Right renal pelvis (tissue), 4 donors: ENCODE measurements at places on chromosomes 1 and 21.

GRCh38 chr21:32570456-32570855 is 14.9 kb downstream of the TCP10L start:
- DNase-seq: no peak

GRCh38 chr1:229066591-229066990 is 204.3 kb upstream of the RAB4A start:
- no peak for DNase-seq

DNA sequence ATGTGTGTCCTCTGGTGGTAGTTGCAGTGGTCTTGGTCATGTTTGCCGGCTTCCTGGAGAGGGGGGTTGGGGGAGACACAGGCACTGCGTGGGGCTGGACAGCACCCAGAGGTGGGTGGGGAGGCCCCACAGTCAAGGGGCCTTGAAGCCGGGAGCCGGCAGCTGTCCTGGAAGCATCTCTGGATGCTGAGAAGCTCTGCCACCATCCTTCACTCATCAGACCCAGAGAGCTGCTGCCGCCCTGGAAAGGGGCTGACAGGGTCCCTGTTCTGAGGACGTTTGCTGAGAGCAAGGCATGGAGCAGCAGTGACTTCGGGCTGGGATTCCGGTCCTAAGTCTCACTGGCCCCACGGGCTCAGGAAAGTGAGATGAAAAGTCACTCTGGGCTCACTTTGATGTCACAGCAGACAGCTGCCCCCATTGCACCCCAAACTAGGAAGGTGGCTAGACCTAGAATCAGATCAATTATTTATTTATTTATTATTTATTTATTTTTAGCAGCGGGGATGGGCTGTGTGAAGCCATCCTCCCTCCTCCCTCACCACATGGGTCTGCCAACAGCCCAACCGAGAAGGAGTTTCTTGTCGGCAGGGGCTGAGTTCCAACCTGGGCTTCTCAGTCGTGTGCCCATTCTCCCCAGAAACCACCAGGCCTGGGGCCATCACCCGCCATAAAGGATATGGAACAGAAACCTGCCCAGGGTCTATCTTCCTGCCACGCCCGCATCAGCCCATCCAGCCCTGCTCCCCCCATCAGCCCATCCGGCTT is 547.4 kb downstream of the PTPRU start:
- DNase-seq: no peak

DNA sequence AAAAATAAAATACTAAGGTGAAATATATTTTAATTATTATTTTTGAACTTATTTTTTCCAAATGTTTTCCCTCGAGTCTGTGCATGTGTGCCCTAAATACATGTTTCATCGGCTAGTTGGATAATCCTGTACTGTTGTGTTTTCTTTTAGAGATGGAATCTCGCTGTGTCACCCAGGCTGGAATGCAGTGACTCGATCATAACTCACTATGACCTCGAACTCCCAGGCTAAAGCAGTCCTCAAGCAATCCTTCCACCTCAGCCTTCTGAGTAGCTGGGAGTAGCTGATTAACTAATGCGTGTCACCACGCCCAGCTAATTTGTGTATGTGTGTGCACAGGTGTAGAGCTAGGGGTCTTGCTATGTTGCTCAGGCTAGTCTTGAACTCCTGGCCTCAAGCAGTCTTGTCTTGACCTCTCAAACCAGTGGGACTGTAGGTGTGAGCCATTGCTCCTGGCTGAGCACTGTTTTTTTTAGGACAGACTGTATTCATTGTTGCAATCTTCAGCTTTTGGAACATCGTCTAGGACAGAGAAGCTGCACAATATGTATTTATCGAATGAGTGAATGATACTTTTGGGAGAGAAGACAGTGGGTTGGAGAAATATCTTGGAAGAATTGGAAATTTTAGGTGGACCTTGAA is 4.8 kb upstream of the TMCO1 start:
- no peak for DNase-seq

GRCh38 chr1:63323865-63324778 is 1.8 kb downstream of the FOXD3 start:
- DNase-seq: no peak

DNA sequence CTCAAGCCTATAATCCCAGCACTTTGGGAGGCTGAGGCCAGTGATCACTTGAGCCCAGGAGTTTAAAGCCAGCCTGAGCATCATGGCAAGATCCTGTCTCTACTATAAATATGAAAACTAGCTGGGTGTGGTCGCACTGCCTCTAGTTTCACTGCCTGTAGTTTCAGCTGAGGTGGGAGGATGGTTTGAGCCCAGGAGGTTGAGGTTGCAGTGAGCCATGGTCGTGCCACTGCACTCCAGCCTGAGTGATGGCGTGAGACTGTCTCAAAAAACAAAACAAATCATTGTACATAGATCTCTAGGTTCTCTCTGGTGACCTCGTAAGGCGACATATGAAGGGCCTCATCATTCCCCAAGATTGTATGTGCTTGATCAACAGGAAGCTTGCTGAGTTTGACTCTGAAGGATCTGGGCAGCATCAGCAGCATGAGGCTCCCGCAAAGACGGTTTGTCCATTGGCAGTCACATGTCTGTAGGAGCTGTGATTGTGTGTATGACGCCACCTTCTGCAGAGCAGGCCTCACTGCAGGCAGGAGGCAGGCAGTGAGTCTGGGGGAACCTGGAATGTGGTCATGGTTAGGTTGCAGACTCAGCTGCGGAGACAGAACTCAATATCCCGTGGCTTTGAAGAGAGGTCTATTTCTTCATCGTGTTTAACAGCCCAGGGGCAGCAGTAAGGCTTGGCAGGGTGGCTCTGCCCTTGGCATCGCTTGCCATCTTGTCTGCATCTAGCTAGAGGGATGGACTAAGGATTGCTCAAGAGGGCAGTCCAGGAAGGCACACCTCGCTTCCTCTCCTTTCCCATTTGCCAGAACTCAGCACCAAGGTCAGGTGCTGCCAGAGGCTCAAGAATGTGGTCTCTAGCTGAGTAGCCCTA is 14.0 kb downstream of the ATP5PO start:
- peak; percentile 24 for DNase-seq

GRCh38 chr1:25560788-25561187 is 17.4 kb downstream of the LDLRAP1 start:
- DNase-seq: no peak

GRCh38 chr1:64755361-64755760 is 10.5 kb downstream of the RAVER2 start:
- DNase-seq: no peak

- DNase-seq: no peak
Measured at GRCh38 chr1:115302390-115302961, 35.6 kb downstream of the NGF start.

DNA sequence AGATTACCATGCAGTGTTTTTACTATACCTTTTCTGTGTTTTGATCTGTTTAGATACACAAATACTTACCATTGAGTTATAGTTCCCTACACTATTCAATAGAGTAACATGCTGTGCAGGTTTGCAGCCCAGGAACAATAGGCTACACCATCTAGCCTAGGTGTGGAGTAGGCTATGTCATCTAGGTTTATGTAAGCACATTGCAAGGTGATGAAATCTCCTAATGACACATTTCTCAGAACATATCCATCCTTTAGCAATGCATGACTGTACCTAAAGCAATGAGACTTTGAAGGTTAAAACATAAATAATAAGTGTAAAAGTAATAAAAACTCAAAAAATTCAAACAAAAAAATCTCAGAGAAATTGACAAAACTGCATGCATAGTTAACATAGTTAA is 358.6 kb downstream of the USH2A start:
- DNase-seq: no peak

DNA sequence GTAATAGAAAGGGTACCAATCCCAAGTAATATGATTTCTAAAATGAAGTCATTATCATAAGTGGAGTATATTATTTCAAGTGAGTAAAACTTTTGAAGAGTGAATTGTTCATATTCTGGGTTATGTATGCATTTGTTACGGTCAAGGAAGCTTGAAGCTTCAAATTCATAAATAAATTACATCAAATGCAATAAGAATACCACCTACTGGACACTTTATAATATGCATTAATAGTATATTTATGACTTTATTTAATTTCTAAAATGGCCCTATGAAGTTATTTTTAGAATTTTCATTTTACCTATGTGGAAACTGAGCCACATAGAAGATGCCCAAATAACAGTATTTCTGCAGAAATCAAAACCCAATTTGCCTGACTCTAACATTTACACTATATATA is 260.6 kb downstream of the SMYD3 start:
- no peak for DNase-seq

DNA sequence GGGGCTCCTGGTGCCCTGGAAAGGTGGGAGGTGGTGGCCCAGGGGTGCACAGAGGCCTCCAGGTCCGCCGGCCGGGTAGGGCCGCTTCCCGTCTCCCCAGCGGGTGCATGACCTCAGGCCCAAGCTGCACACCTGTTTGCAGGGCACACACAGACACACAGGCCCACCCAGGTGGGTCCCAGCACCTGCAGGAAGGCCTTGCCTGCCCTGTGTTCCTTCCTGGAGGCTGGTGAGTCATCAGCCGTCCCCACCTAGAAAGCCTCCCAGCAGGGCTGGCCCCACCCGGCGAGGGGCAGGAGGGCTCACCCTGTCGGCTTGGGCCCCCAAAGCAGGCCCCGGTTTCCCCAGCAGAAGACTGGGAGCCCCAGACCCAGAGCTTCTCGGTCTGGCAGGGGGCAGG is 23.6 kb upstream of the TTLL10 start:
- no peak for DNase-seq
